ENCODE measurements at places on chromosomes 2 and 18. TPM values are rescaled to one million over a fixed set of nuclear protein-coding genes. Genes with fewer than 3 reads are reported as not detected.

Gene TRIB2
- 205 TPM for total RNA-seq

DNA sequence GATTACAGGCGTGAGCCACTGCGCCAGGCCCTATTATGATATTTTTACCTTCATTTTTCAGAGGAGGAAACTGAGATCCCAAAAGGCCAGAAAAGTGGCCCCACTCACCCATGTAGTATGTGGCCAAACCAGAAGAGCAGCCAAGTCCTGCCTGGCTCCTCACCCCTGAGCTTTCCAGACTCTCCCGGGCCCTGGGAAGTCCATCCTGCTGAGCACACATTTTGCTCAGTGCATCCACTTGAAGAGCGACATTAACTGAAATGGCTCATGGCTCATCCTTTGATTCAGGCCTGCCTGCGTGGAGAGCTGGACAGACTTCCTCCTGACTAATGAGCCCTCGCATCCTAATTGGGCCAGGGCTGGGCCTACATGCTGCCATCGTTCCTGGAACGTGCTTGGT is 9.5 kb upstream of the NGEF start:
- no peak for DNase-seq

GRCh38 chr2:238998801-238999200 is 150.9 kb downstream of the TWIST2 start:
- no peak for DNase-seq

GRCh38 chr18:74153377-74153776 is 5.1 kb downstream of the TIMM21 start:
- no peak for DNase-seq

DNA sequence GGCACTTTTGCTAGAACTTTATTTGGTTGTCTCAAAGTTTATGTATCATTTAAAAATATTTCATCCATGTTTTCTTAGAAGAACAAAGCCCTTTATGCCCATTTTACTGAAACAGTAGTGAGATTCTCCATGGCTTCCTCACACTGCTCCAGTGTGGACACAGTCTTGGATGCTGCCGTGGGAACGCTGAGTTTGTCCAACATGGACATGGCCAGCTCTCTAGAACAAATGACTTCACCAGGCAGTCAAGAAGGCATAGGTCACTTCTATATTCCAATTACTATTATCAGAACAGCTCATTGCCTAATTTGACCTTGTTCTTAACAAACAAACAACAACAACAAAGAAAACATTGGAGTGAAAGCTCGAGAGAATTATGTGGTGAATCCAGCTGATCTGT is 414.1 kb upstream of the ID2 start:
- DNase-seq: no peak

DNA sequence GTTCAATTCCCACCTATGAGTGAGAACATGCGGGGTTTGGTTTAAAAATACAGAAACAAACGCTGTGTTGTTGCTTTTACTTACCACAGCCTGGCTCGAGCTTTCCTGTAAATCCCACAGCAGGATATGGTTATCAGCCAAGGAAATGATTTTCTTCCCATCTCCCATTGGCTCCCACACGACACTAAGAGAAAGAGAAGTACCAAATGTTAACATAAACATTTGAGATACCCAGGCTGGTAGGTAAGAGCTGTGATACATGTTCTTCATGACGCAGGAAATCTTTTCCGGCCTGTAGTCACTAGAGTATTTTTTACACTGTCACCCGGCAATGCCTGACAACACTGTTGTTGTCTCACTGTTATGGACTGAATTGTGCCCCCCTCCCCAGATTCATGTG is 163.6 kb downstream of the EIPR1 start:
- no peak for DNase-seq

GRCh38 chr2:41775366-41776025 is 272.3 kb upstream of the PKDCC start:
- no peak for DNase-seq
